ENCODE measurements at places on chromosomes 7 and 10.

DNA sequence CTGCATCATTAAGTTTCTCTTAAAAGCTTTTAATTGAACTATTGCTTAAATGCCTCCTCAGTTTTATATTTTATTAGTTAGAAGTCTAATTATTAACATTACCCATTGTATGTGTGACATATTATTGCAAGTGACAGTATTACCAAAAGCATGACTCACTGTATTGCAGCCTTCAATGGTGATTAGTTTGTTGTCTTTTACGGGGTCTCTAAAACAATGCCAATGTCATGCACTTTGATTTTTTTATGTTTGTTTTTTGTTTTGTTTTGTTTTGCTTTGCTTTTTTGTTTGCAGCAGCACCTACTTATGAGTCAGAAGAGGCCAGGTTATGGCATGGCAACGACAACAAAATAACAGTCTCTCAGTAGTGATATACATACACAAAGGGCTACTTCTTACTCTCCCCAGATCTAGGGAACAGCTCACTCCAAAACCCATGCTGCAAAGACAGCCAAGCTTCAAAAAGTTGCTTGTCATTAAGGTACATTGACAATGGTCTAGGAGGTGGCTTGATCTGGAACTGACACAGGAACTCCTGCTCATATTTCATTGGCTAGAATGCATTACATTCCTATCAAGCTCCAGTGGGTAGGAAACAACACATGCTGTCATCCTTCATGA lies 293.7 kb upstream of the POM121L12 start:
- H3K36me3 ChIP-seq, result no peaks in the 10 kb centered on the region
- no peaks in the 10 kb centered on the region for H3K27me3 ChIP-seq
- H3K27ac ChIP-seq, result no peak overlapping the region

GRCh38 chr10:95518455-95519452 lies 42.4 kb downstream of the SORBS1 start:
- no peaks in the 10 kb centered on the region for H3K4me1 ChIP-seq
- H3K27me3 ChIP-seq, result peaks cover 10% of the 10 kb centered on the region
- no peak overlapping the region for H3K4me3 ChIP-seq

GRCh38 chr10:125148528-125148927 lies 11.8 kb downstream of the CTBP2 start:
- no peak overlapping the region for H3K27ac ChIP-seq
- H3K36me3 ChIP-seq, result no peaks in the 10 kb centered on the region
- no peak overlapping the region for H3K4me3 ChIP-seq
- peaks cover 36% of the 10 kb centered on the region for H3K4me1 ChIP-seq

DNA sequence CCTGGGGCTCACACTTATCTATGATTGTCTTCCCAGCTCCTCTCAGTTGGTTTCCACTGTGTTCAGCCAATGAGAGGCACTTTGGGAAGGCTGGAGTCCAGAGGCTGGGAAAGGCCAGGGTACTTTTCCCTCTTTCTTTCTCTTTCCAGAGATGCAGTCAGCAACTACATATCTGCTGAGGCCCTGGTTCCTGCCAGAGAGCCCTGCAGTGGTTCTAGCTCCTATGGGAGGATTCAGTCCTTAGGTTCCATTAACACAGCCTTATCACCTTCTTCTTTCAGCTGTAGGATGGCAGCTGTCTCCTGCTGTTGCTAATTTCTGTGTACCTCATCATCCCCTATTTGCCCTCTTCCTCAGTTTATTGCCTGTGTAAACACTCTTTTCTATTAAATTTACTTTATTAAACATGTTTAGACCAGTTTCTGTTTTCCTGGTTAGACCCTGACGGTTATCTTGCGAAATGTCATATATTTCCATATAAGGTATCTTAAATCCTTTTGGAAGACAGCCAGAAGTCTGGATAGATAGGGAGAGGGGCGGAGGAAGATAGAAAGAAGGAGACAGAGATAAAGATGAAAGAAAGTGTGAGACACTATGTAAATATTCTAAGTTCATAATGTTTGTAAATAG lies 100.3 kb downstream of the HGF start:
- H3K4me3 ChIP-seq, result no peak overlapping the region
- H3K27me3 ChIP-seq, result no peaks in the 10 kb centered on the region
- H3K4me1 ChIP-seq, result no peaks in the 10 kb centered on the region
- no peak for DNase-seq
- no peak overlapping the region for H3K27ac ChIP-seq

GRCh38 chr7:155093596-155093995 lies 23.5 kb downstream of the HTR5A start:
- no peaks in the 10 kb centered on the region for H3K27me3 ChIP-seq
- no peak overlapping the region for H3K4me3 ChIP-seq
- no peaks in the 10 kb centered on the region for H3K4me1 ChIP-seq

GRCh38 chr10:73910401-73910763 lies 550 bp upstream of the PLAU start:
- H3K4me1 ChIP-seq, result peaks cover 36% of the 10 kb centered on the region
- peaks cover 35% of the 10 kb centered on the region for H3K27me3 ChIP-seq
